Epithelial cell of proximal tubule (primary cell): ENCODE measurements at places on chromosomes 5 and 9. TPM values are rescaled to one million over a fixed set of nuclear protein-coding genes. Genes with fewer than 3 reads are reported as not detected.

IL33 gene
- total RNA-seq = 1.3 TPM in 1 of 2 replicates, not detected in the other

SGCD gene
- total RNA-seq = 0.06 TPM in 1 of 2 replicates, not detected in the other

ZBED3 gene
- total RNA-seq = 3.3 and 5.1 TPM in 2 replicates

TLX3 gene
- 0.87 TPM in 1 of 2 replicates, not detected in the other for total RNA-seq

ARHGEF39 gene
- 11.9 and 17.5 TPM in 2 replicates for total RNA-seq

MRPL22 gene
- total RNA-seq = 20.3 and 52.2 TPM in 2 replicates

SIT1 gene
- not detected in 2 replicates for total RNA-seq

C5orf22 gene
- total RNA-seq = 19.8 and 25.0 TPM in 2 replicates

- no peak for DNase-seq
These were observed 166.3 kb downstream of the ATP10B start for GRCh38 chr5:160685695-160686094.

GRCh38 chr5:9547122-9547947 lies 1.5 kb upstream of the SEMA5A start:
- DNase-seq = peak; percentile 30

DNA sequence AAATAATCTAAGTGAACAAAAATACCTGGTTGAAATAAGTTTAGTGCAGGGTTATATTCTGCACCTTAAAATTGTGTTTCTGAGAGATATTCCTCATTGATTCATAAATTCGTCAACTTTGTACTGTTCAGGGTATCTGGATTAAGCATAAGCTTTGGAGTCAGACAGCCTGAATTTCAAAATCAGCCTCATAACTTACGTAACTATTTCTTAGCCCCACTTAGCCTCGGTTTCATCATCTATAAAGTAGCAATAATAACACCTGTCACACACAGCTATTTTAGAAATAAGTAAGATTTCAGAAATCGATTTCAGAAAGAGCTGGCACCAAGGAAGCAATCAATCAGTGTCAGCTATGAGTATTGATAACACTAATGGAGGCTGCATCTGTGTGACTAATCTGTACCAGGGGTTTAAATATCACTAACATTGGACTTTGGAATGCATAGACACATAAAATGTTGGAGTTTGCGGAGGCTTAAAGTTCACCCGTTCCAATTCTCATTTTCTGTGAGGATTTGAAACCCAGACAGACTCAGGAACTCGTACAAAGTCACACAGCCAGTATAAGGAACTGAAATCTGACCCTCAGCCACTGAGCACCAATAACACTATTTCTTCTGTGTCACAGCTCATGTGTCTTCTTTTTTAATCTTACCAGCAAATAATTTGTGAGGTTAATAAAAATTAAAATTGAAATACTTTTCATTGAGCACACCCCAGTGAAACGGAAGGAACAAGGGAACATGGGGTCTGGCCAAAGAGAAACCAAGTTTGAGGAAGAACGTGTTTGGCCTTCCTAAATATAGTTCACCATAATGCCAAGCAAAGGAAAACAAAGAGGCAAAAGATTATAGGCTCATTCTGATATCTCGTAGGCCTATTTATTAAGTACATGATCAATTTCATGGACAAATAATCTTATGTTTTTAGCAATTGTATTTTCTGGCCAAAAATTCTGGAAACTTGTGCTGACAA lies 194.4 kb upstream of the PTGER4 start:
- DNase-seq = no peak

- DNase-seq = no peak
These were observed 136.3 kb downstream of the CEP120 start for GRCh38 chr5:123286891-123287290.

- no peak for DNase-seq
These were observed 114.9 kb downstream of the NMUR2 start for GRCh38 chr5:152290181-152290580.

GRCh38 chr5:144378681-144379080 lies 208.0 kb downstream of the KCTD16 start:
- DNase-seq = no peak

GRCh38 chr5:111927191-111927590 lies 170.2 kb upstream of the NREP start:
- no peak for DNase-seq

GRCh38 chr5:1888541-1889251 lies 6.0 kb upstream of the IRX4 start:
- DNase-seq = no peak

GRCh38 chr9:113535756-113536155 lies 72.2 kb downstream of the RGS3 start:
- no peak for DNase-seq

GRCh38 chr9:33273266-33273971 lies 8.6 kb downstream of the CHMP5 start:
- DNase-seq = no peak

GRCh38 chr5:156667616-156668015 lies 182.5 kb upstream of the PPP1R2B start:
- DNase-seq = no peak

DNA sequence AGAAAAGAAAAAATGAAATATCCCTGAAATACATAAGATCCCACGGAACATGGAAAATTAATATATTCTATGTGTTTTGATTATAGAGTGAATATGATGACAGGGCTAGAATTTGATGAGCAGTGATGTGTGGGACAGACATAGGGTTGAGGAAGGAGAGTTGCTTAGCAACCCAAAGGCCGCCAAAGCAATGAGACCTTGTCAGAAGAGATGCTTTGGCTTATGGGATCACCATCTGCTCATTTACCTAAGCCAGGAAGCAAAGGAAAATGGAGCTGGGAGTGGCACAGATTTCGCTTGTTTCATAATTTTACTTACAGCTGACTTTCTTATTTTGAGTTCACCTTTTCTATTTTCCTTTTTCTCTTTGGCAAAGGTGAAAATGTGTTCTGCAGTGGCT lies 20.9 kb upstream of the HAPLN1 start:
- no peak for DNase-seq

DNA sequence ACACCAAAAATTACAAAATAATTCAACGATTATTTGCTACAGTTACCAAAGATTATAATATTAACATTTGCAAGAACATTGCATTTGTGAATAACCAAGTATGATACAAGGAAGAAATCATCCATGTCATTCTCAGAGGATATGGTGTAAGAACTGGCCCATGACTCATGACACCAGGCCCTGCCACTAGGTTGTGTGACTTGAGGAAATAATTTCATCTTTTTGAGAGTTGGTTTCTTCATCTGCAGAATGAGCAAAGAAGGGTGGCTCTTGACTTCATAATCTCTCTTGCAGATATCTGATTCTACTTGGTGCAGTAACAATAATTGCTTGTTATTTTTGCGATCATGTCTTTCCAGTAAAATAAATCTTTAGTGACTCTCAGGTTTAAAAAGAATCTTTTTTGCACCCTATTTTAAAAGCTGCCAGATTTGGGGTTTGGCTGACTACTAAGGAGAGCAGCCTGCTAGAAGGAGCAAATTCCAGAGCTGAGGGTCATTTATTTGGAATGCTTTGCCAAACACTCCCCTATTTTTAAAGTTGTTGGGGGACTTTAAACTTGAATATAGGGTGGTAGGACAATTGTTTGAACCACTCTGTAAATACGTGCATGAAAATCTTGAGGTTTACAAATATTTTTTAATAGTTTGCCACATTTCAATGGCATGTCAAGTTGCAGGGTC lies 23.5 kb downstream of the ITGA1 start:
- no peak for DNase-seq

GRCh38 chr5:167814828-167815227 lies 476.6 kb upstream of the WWC1 start:
- DNase-seq = peak; percentile 91

GRCh38 chr9:99878651-99879050 lies 27.8 kb upstream of the STX17 start:
- DNase-seq = no peak

DNA sequence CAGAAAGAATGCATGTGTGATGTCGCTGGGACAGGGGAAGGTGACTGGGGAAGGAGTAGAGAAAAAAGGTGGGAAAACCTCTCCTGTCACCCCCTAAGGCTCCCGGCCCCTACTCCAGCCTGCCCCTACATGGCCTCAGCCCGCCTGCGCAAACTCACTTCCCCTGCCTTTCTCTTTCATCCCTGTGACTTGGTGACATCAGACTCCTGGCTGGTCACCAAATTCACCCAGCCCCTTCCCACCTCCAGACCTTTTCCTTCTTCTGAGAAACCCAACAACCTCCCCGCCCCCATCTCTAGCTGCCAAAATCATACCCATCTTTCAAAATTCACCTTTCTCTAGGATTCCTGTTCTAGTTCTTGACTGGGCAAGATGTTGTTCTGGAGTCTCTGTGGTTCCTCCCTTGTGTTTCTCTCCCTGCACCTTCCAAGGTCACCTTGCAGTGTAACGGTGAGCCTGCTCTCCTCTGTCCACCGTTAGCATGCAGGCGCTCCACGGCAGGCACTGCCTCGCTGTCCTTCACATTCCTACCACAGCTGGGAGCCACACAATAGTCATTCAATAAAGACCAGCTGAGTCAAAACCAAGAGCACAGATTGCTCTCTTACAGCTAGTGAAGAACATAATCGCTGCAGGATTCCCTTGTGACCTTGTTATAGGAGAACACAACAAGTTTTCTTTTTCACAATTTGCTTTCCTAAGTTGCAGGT lies 134.5 kb downstream of the FANCC start:
- no peak for DNase-seq

DNA sequence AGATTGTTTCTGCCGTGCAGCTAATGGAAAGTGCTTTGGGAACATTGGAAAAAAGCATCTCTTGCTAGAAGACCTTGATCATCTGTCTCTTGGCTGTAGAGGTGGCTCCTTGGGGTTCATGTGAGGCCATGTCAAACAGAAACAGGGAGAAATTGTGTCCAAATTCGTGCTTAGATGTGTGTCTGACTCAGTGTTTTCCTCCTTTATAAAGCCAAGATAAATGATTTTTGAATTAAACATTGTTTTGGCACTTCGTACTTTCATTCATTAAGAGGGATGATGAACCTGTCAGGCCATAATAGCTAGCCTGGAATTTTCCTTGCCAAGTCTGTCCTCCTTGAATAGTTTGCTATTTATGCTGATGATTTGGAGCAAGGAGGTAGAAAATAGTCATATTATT lies 143.8 kb downstream of the FBXL7 start:
- DNase-seq = no peak

DNA sequence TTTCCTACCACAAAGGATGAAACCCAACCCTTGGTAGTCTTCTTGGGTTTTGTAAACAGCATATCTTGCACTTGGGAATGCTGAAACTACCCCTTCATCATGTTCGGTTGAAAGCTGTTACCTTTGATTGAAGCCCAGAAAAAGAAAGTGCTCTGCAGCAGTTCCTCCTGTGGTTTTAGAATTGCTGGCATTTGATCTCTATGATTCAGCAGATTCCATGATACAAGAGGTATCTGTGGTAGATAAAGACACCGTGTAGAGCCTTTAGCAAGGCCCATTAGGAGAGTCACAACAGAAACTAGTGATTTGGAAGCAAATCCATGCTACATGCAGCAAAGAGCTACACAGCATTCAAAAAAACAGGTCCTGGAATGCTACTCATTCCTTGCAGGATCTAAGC lies 557.0 kb downstream of the TLE1 start:
- no peak for DNase-seq

DNA sequence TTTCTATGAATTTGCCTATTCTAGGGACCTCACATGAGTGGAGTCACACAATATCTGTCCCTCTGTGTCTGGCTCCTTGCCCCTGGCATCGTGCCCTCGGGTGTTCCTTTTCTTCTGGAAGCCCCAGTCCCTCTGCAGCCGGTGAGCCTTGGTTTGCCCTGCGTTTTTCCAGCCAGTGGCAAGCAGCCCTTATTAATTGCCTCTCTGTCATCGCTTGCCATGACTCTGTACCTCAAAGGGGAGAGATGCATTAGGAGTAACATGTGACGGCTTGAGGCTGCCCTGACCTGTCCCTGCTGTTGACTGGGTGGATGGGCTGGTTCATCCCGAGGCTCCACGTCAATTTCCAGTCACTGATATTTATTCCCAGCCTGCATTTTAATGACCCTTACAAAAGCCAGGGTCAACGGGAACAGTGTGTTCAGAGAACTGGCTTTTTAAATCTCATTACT lies 87.3 kb downstream of the CFAP90 start:
- DNase-seq = no peak

DNA sequence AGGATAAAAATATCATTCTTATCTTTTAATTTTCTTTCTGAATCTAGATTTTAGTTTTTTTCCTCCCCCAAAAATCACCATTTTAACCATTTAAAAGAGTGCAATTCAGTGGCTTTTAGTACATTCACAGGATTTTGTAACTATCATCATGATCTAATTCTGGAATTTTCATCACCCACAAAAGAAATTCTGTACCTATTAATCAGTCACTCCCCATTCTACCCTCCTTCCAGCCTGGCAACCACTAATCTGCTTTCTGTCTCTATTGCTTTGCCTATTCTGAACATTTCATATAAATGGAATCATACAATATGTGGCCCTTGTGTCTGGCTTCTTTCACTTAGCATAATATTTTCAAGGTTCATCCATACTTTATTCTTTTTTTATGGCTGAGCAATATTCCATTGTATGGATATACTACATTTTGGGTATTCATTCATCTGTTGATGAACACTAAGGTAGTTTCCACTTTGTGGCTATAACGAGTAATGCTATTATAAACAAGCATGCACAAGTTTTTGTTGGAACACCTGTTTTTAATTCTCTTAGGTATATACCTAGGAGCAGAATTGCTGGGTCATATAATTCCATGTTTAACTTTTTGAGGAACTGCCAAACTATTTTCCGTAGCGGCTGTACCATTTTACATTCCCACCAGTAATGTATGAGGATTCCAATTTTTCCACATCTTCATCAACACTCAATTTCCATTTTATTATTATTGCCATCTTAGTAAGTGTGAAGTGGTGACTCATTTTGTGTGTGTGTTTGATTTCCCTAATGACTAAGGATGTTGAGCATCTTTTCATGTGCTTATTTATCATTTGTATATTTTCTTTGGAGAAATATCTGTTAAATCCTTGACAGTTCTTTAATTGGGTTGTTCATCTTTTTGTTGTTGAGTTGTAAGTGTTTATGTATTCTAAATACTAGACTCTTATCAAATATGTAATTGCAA lies 340.3 kb downstream of the CWC27 start:
- no peak for DNase-seq

GRCh38 chr9:132154863-132155567 lies 6.8 kb upstream of the NTNG2 start:
- DNase-seq = no peak

GRCh38 chr9:125393426-125393825 lies 131.8 kb downstream of the GAPVD1 start:
- DNase-seq = no peak

- no peak for DNase-seq
These were observed 417.5 kb downstream of the HINT1 start for GRCh38 chr5:130747556-130747955.
